ENCODE measurements at places on chromosomes 6 and 20.
A peak's percentile ranks its signal among the peaks of the same experiment; 100 is the strongest.

DNA sequence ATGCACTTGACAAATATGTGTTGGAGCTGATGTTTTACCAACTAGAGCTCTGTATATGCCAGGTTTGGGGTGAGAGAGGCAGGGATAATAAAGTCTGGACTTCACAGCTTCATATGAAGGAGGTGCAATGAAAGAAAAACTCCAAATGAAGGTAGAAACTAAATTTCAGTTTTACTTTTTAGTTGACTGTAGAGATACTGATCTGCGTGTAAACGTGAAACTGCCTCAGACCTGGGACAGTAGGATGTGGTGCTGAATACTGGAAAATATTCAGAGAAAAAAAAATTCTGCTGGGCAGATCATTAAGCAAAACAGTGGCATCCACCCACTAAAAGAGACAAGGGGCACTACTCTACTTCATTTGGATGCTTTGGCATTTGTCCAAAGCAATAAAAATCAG, 94.5 kb downstream of the BACH2 start:
- DNase-seq, result no peak

DNA sequence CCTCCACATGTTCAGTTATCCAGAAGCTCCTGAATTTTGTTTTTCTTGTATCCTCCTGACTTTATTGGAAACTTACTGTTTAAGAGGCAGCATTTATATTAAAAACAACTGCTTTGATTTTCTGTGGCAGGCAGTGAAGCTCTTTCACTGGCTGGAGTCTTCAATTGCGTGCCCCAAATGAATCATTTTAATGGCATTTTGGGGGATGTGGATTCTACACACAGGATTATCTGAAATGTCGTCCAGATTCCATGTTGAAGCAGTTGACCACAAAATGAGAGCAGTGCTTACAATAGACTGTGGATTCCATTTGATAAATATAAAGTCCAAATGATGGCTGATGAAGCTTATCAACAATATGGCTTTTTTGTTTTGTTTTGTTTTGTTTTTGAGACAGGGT, 41.0 kb upstream of the HIVEP1 start:
- DNase-seq, result peak; percentile 96

GRCh38 chr6:131555992-131556391, 17.0 kb upstream of the ARG1 start:
- no peak for DNase-seq

- DNase-seq, result no peak
These were observed 1.3 kb downstream of the EPHA7 start for GRCh38 chr6:93418033-93418407.

DNA sequence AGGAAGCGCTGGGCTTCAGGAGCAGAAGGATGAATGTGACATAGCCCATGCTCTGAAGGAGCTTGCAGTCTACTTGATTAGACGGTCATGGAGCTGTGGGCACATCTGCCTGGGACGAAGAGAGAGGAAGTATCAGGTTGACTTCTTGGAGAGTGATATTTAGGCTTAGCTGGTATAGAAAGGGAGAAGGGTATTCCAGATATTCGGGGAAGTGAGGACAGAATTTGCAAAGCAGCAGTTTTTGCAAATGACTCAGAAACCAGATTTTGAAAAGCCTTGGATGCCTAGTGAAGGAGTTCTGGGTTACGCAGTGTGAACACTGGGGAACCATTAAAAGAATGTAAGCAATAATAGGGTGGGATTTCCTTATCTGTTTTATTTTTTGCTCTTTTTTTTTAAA, 60.7 kb downstream of the EYA4 start:
- DNase-seq, result no peak

- no peak for DNase-seq
These were observed 54.7 kb downstream of the RRBP1 start for GRCh38 chr20:17627101-17627955.

DNA sequence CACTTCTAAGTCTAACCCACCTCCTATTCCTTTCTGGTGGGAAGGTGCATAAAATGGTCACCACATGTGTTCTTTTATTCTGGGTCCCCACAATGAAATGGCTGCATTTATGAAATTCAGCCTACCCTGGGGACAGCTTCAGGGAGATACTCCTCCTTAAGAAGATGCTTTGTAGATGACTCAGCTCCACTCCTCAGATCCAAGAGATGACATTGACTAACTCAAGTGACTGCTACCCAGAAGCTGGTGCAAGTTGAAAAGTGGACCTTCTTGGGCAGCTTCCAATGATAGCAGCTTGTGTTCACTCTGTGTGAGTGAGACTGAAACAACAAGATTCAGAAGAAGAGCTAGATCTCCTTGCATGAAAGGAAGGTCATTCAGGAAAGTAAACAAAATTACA, 113.4 kb downstream of the SCP2D1 start:
- no peak for DNase-seq

DNA sequence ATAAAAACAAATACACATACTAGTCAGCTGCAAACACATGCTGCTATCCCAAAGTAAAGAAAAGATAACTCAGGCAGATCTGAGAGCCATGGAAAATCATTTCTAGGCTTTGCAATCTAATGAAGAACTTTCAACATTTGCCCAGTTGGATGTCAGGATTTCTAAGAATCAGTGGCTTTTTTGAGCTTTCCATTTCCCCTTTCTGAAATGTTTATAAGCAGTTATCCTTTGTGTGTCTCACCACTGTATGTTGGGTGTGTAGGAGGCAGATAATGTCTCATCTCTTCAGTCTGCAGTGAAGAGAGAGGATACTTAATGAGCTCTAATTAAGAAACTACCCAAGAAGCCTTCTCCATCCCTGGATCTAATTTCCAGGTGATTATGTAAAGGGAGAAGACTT, 43.6 kb downstream of the RGS17 start:
- no peak for DNase-seq

DNA sequence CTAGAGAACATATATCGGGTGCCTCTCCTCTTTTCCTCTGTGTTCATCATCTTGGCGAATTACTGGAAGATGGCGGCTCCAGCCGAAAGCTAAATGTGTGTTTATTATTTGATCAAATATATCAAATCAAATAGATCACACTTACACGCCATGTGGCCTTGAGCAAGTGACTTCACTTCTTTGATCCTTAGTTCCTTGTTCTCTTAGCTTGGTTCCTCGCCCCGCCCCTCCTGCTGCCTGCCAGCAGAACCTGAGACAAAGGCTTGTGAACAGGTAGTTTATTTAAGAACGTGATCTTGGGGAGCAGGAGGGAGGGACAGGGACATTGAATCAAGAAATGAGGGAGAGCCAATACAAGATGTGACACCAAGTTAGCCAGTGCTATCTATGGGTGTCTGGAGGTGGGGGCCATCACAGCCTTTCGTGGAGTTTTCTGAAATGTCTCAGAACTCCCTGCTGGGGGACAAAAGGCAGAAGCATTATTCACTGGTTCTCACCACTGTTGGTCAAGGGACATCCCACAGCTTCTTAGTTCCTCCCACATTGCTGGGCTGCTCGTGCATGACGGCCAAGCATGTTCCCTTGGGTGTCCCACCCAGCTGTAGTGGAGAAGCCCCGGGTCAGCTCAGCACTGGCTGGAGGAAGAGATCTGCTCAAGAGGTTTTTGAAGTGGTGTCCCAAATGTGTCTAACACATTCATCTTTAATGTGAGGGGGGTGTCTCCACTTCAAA, 44.9 kb upstream of the RNF24 start:
- no peak for DNase-seq

- DNase-seq, result no peak
These were observed 8.4 kb downstream of the CTSZ start for GRCh38 chr20:58998656-58999055.

- no peak for DNase-seq
These were observed 77.6 kb downstream of the WASF1 start for GRCh38 chr6:110101885-110102284.

DNA sequence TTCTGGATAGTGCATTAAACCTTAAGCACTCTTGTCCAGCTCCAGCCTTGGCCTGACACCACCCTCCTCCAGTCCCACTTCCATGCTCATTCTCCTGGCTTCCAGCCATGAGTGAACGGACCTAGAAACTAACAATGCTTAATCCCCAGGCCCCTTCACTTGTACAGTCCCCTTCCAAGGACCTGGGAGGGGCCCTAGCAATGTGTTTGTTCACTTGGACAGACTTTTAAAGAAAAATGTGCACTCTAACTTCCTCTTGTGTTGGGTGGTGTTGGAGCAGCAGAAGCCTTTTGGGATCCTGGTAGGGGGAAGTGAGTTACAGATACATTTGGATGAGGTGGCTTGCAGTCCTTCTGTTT, 48.9 kb upstream of the CCN6 start:
- no peak for DNase-seq
